Fibroblast of gingiva (primary cell): ENCODE measurements at places on chromosomes 3 and 15.

- no peak for DNase-seq
These were observed 74.6 kb downstream of the GTPBP8 start for GRCh38 chr3:113065336-113065735.

DNA sequence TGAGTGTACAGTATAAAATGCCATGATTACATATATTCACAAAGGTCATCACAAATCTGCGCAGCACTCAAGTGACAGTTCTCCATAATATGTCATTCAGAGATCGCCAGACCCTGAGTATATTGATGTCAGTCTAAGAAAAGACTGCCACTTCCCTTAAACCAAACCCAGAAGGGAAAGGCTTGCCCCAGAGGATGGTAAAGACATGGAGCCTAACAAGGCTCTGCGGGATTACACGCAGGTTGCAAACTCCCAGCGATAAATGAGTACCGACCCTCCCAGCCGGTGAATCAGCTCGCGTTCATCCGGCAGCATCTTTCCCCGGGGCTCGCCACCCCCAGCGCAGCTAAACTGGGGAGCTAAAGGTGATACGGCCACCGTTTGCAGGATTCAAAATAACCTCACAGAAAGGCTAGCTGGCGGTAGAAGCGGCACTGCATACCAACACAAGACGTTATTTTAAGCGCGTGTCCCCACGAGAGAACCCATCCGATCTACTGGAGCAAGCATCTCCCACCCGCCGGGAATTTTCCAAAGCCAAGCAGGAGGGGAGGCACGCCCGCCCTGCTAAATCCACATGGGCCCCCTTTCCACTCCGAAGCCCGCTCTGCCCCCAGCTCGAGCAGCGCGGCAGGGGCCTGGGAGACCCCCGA lies 643 bp downstream of the MYO5A start:
- no peak for DNase-seq

DNA sequence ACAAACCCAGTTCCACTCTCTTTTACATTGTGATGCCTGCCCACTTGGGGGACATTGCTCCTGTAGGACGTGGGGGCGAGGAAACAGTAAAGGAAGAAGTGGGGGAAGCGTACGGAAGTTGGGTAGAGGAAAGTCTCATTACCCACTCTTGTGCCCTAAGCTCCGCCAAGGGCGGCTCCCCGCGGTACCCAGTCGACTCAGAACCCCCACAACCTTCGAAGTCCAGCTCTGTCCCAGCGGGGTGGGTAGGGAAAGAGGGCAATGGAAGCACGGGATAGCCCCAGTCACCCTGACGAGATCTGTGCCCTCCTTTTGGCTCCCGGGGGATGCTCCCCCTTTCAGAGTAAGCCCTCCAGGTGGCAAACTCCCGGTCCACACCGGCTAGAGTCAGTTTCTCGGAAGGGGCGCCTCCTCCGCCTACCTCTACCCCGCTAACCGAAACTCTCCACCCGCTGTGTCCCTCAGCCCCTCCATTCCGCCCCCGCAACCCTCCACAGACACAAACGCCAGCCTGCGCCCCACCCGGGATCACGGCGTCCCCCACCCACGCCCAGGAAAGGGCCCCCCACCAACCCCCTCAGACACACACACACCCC lies 527 bp downstream of the CSNK1G1 start:
- DNase-seq: no peak

GRCh38 chr15:48537271-48538113 lies 108.0 kb downstream of the FBN1 start:
- DNase-seq: no peak

GRCh38 chr3:38968403-38968802 lies 83.3 kb downstream of the SCN11A start:
- no peak for DNase-seq

GRCh38 chr3:99925584-99926230 lies 108.0 kb downstream of the CMSS1 start:
- peak; percentile 43 for DNase-seq

DNA sequence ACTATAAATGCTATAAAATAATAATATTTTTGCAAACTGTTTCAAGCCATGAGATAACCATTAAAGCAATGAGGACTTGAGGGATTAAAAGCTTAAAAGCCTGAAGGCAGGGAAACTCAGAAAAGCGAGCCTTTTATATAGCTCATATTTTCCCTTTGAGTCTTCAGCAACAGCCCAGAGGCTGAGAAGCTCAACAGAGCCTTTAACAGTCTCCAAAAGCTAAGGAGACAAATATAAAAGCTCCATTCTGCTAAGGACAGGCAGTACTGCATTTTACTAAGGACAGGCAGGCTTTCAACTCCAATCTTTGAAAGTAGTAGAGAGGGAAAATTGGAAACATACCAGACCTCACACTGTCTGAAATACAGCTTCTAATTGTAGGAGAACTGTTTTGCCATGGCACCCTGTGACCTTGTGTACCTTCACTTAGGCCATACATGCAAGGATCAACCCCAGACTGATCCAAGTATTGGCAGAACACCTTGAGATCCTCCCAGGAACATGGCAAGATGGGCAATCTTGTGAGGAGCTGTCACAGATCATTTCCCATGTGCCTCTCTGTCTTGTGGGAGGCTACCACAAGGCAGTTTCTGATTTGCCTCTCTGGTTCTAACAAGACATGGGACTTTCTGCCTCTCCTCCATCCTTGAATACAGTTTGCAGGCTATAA lies 53.1 kb upstream of the ARNT2 start:
- no peak for DNase-seq

- DNase-seq: no peak
These were observed 20.2 kb downstream of the LRIG1 start for GRCh38 chr3:66480666-66481065.
